Stimulated activated CD8-positive, alpha-beta memory T cell treated with anti-CD3 and anti-CD28 coated beads, Interleukin-4, amount 100 ng/mL, for 48 hours (primary cell): ENCODE measurements at places on chromosomes 3 and 15.

DNA sequence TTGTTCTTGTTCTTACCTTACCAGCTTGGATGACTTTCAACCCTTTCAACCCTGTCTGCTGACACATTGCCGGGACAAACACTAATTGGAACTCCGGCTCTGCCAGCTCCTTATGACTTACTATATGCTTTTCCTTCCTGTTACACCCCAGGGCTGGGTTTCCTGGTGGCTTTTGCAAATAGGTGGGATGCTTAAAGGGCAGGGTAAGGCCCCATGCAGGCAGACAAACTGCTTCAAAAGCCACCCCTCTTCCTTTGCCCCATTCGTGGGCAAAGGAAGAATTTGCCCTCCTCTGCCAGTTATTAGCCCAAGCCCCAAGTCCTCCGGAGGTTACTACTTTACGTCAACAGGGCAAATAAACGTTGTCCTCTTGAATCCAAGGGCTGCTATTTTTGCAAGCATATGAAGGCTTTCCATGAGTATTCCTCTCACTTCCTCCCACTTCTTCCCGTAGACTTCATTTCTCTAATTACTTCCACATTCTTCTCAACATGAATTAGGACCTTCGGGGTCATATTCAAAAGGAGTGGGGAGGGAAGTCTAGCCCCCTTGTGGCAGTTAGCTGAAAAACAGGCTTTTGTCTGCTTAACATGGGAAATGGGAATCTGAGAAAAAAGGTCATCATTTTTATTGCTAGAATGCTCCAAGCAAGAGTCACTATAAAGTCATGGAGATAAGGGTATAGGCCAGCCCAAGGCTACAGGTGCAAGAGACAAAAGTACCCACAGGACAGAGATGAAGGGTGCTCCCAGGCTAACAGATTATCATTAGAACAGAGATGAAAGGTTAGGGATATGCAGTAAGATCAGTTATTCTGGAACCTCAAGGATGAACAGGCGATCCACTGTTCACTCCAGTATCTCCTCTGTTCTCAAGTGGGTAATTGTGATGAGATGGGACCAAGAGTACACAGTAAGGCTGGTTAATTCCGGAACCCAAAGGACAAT, 56.3 kb upstream of the FSTL1 start:
- DNase-seq, result no peak

- no peak for DNase-seq
These were observed 15.8 kb upstream of the THUMPD3 start for GRCh38 chr3:9347081-9347480.

DNA sequence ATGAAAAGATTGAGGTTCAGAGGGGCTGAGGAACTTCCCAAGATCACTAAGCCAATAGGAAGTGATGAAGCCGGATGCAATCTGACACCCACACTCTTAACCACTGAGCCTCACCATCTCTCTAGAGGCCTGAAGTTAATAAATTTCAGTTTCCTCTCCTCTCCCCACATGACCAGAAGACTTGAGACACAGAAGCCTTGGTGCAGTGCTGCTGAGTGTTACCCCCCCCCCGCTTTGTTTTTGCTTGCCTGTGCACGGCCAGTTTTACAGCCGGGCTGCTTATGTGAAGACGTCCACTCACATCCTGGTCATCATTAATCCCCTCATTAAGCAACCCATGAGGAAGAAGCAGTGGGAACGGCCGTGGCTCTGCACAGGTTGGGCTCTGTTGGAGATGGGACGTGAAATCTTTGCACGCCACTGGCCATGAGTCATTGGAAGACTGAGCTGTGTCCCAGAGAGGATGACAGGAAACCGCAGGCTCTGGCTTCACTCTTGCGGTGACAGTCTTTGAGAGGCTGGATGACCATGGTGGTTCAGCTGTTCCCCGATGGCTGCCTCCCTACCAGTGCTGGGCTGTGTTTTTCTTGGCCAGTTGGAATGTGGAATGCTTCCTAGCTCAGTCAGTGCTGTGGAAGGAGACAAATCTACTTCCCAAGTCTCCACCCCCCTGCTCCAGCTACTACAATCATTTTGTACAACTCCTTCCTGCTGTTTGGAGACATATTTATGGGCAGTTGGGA, 232.6 kb upstream of the LRTM1 start:
- no peak for DNase-seq

GRCh38 chr15:75455424-75455981, 4.0 kb upstream of the SIN3A start:
- DNase-seq, result peak; percentile 92

GRCh38 chr3:176190755-176191154, 1006.5 kb downstream of the TBL1XR1 start:
- no peak for DNase-seq

DNA sequence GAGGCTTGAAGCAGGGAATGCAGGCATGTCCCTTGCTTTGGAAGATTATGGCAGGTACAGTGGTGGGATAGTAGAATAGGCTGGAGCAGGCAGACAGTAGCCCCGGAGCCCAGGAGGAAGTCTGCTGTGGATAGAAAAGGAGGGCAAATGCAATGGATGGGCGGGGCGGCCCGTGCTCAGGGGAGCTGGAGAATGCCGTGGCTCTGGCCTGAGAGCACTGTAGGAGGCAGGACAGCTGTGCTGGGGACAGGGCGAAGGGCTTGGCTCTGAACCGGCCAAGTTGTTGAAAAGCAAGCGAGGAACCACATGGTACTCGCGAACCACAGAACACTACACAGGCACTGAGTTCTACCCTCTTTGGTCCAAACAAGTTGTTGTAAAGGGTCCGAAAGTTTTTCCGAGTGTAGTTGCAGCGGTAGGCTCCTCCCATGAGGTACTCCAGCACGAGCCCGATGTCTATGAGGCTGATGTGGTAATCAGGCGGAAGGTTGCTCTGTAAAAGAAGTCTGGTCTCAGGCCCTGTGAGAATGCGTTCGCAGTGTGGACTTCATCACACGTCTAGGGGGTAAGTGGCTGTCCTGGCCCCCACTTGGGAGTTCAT, 54.7 kb downstream of the TRPM1 start:
- DNase-seq, result no peak

- no peak for DNase-seq
These were observed 967.1 kb upstream of the ROBO1 start for GRCh38 chr3:80734920-80735319.

DNA sequence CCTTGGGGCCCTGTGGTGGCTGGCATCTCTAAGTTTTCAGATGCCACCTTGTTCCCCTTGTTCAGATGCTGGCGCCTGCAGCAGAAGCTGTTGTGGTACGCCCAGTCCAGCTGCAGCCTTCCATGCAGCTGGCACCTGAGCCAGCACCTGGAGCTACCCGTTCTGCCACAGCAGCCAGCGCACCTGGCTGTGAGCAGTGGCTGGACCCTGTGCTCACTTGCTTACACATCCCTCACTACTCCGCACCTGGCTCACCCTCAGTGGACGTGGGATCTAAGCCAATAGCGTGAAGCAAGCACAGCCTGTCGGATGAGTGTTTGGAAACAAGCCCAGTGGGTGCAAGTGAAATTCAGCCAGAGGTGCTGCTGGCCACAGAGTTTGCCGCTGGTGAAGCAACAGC, 607.5 kb upstream of the BCHE start:
- DNase-seq, result no peak

DNA sequence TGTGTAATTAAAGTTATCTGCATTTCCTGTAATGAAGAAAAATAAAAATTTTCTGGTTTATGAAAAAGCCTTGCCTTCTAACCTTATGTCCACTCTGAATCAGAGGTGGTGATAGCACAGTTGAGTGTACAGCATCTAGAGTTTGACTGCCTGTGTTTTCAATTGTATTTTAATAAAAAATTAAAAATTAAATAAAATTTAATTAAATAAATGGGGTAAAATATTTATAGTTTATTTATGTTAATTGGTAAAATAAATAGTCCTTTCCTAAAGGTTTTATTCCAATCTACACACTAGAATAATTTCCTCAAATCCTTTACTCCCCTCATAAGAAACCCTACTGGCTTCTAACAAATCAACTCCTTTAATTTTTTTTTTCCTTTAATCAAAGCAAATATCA, 111.8 kb upstream of the MYO5C start:
- no peak for DNase-seq

DNA sequence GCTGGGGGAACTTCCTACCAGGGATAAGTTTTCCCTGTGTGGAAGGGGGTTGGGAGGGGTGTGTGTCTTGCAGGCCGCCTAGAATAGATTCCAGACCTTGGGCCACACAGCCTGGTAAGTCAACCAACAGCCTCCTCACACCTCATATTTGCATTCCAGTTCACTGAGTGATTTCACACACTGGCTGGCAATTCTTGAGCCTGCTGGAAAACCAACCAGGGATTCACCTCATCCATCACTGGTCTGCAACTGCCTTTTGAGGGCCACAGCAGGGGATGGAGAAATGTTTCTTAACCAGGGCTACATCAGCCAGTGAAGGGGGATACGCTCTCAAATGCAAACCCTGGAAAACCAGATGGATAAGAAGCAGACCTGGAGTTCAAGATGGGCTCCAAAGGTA, 2.0 kb downstream of the FSTL1 start:
- no peak for DNase-seq

- DNase-seq, result no peak
These were observed 730 bp downstream of the HIGD1A start for GRCh38 chr3:42803414-42804105.

DNA sequence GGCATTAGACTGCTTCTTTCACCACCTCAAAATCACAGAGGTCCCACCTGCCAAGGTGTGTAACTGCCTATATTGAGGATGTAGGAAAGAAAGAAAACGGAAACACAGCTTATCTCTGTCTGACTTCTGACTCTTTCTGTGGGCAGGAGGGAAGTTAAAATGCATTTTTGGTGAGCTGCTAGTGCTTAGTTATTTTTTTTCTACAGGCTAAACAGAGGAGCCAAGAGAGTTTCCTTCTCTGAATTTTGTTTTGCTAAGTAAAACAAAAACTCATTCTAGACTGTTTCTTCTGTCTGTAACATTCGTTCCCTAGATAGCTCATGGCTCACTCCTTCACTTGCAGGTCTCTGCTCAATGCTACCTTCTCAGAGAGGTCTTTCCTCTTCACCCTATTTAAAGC, 18.8 kb upstream of the AMOTL2 start:
- DNase-seq, result no peak

DNA sequence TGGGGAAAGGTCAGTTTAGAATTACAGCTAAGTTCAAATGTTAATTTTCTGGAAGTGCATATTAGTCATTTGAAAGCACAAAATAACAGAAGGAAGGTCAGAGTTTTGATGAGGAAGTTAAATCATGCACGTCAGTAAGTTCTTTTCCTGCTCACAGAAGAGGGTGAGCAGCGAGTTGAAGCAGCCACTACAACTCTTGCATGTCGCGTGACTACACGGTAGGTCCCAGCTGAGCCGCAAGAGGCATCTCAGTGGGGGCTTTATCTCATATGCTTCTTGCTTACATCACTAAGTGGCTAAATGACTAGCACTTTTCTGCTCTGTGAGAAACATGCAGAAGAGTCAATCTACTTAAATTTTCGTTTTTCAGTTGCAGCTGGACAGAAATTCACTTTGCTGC, 21.3 kb upstream of the SEC62 start:
- peak; percentile 49 for DNase-seq

GRCh38 chr15:66508293-66508883, 3.3 kb downstream of the ZWILCH start:
- no peak for DNase-seq

DNA sequence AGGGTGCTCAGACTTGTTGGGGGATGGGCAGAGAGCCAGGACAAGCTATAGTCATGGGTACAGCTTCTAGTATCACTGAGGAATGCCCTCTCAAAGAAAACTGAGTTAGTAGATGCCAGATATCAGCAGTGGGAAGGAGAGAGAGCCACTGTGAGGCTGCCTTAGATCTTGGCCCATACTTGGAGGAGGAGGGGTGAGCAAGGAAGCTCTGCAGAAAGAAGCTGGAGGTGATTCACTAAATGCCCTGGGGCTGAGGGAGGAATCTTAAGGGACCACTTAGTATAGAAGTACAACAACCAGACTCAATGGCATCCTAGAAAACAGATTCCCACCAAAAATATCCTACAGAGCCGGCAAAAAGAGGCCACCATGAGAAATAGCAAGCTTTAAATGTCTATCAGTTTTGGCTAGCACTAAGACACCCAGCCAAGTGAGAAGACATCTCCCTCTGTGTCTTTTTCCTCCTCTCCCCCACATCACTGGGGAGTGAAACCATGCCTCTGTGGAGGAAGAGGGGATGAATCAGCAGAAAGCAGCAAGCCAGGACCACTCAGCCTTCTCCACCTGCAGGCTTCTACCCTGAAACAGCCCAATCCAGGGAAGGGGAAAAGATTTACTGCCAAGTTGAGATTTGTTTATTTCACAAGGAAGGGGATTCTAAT, 282.5 kb upstream of the STT3B start:
- DNase-seq, result no peak

GRCh38 chr3:79361748-79362378, 405.9 kb downstream of the ROBO1 start:
- DNase-seq, result no peak

GRCh38 chr3:63048367-63049326, 173.4 kb upstream of the CADPS start:
- no peak for DNase-seq

- DNase-seq, result no peak
These were observed 85.1 kb downstream of the STAG1 start for GRCh38 chr3:136667081-136667480.

DNA sequence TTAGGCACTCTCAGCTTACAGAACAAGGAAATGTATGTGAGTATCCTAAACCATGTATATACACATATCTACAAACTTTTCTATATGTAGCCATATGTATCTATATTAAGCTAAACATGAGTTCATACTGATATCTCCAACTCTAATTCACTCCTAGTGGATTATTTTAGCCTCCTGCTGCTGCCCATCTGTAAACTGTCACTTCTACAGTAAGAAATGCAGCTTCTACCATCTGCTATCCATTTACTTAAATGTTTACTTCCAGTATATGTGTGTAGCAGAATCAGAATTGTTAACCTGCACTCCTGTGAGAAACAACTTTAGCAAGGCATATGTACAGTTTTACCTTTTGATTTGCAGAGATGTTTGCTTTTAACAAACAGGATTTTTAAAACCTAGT, 478.5 kb upstream of the CBLB start:
- DNase-seq, result no peak

- no peak for DNase-seq
These were observed 630.8 kb upstream of the GBE1 start for GRCh38 chr3:82392203-82392775.

GRCh38 chr3:146037697-146038096, 123.3 kb downstream of the PLOD2 start:
- no peak for DNase-seq

GRCh38 chr15:85276921-85277320, 103.5 kb upstream of the AKAP13 start:
- no peak for DNase-seq

DNA sequence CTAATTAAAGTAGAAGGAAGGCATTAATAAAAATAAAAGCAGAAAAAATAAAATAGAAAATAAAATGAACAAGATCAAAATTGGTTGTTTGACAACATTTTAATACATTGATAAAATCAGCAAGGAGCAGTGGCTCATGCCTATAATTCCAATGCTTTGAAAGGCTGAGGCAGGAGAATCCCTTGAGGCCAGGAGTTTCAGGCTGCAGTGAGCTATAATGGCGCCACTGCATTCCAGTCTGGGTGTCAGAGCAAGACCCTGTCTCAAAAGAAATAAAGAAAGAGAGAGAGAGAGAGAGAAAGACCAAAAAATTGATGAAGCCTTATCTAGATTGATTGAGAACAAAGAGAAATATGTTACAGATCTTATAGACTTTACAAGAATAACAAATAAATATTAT, 2.1 kb downstream of the XCR1 start:
- no peak for DNase-seq

GRCh38 chr3:154792828-154793227, 287.3 kb upstream of the MME start:
- DNase-seq, result no peak

- DNase-seq, result no peak
These were observed 64.6 kb downstream of the CD200 start for GRCh38 chr3:112397556-112397955.

- no peak for DNase-seq
These were observed 222.6 kb downstream of the MECOM start for GRCh38 chr3:169440926-169441325.
